WTC11 (cell line): ENCODE measurements at places on chromosomes 1 and 21.

DNA sequence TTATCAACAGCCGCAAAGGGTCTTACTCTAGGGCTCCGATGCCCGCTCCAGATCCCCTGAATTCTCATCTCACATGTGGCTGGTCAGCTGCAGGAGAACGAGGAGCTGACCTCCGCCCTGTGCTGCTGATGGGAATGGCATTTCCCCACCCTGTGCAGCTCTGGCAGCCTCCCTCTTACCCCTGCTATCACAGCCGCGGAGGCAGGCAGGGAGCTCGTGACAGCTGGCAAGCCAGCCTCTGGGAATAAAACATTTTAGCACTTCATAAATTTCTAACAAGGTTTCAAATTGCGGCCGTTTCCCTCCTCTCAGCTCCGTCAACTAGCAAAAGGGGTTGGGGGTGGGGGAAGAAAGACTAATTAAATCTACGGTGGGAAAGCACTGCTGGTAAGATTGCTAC, 81.1 kb downstream of the DSCAM start:
- DNase-seq = no peak

- no peak for DNase-seq
These were observed 68.2 kb downstream of the TMEM53 start for GRCh38 chr1:44605914-44606615.

DNA sequence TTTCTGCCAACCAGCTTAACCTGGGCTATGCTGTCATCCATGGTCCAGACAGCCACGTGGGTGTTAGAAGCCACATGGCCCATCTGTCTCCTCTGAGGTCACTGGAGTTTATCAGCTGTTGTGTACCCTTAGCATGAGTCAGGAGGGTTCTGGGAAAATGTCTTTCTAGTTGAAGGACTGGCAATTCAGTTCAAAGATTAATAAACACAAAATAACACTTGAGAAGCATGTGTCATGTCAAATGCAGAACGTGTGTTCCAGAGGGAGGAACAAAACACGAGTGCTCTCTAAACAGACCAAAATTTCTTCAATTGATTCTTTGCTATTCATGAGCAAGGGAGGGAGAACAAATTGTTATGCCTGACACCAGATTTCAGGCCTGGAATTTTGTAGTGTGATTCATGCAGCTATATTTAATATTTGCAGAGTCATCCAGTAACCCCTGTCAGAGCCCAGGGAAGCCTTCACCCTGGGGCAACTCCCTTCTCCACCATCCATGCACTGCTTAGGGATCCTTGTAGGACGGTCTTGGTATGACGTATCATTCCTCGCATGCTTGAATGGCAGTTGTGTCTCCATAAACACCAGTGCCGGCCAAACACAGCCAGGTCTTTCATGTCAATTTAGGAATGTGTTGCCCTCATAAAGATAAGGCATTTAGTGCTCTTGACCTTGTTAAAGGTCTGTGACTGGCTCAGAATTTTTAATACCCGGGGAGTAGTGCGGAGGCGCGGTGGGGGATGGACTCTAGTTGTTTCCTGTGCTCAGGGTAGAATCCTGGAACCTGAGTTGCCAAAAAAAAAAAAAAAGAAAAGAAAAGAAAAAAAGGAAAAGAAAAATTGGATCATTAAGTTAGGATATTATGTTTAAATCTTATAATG, 27.7 kb upstream of the DYRK1A start:
- no peak for DNase-seq

DNA sequence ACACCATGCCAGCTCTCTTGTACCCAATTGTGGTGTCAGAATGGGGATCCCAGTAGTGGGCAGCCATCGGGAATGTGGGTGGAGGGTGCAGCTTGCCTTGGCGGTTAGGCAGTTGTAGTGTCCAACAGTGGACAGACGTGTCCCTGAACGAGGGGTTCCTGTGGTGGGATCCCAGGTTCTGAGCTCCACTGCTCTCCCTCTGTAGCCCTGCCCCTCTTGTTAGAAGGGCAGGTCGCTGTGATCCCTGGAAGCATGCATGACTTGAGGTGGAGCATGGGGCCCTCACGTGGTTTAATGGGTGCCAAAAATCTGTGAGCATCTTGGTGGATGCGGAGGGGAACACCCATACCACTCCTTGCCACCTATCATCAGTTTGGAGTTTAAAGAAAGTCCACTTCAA, 4.3 kb downstream of the GALNT2 start:
- no peak for DNase-seq

- DNase-seq = no peak
These were observed 112.6 kb downstream of the GRIK1 start for GRCh38 chr21:29827236-29827635.

DNA sequence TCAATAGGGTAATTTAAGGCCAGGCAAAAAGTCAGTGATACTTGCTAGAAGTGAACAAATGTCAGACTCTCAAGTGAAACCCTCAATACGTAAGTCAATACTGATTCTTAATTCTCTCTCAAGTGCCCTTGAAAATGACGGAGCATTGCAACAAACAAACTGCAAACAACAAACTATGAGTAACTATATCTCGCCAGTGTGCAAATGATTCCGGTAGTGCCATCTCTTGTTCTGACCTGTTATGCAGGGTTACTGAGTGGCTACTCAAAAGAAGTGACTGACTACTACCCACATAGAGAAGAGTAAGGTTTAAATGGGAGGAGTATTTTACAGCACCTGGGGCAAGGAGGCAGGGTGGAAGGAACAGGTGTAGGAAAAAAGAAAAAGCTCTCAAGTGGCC, 1.6 kb downstream of the SLC19A2 start:
- no peak for DNase-seq

DNA sequence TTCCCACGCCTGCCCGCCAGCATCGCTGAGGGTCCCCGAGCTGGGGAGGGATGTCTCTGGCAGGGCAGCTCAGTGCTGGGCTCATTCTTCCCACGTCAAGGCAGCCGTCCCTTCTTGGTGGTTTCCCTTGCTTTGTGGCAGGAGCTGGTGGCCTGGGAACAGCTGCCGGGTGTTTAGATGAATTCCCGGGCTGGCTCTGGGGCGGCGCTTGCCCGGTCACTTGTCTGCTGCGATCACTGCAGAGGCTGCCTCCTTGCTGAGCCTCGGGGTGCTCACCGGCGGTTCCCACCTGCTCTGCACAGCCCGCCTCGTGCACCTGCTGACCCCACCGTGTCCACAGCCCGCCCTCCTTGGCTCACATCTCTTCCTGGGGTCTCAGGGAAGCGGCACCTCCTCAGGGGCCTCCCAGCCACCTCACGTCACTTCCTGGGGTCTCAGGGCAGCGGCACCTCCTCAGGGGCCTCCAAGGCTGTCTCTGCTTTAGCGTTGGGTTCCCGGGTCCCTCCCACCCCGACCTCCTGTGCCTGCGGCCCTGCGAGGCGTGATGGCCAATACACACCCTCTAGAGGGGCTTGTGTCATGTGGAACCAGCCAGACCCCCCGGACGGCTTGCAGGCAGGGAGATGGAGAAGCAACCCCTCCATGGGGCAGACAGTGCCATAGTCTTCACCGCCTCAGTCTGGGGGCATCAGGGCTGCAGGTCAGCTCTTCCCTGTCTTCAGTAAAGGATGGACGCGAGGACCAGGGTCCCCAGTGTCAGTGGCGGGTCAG, 13.5 kb downstream of the COL18A1 start:
- peak; percentile 9 for DNase-seq

DNA sequence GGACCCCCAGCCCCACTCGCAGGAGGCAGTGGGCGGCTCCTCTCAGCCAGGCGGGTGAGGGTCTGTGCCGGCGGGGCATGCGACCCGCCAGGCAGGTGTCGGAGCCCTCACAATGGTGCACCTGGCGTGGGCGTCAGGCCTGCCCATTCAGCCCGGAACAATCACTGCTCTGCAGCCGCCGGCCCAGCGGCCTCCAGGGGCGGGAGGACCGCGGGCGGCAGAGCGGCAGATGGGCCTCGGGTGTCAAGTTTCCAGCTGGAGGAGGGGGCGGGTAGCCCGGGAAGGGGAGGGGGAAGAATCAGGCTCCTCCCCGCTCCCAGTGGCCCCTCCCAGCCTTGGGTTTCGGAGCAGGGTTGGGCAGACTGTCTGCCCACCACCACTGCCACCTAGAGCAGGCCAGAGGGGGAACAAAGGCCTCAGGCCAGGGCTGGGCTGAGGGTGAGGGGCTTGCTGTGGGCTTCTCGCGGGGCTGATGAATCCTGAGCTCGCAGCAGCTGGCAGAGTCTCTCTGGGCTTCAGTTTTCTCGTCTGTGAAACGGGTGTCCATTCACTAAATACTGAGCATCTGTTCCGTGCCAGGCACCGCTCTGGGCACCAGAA, 39.5 kb upstream of the CASZ1 start:
- DNase-seq = peak; percentile 96

GRCh38 chr1:31372751-31373055, 173 bp downstream of the FABP3 start:
- DNase-seq = no peak

DNA sequence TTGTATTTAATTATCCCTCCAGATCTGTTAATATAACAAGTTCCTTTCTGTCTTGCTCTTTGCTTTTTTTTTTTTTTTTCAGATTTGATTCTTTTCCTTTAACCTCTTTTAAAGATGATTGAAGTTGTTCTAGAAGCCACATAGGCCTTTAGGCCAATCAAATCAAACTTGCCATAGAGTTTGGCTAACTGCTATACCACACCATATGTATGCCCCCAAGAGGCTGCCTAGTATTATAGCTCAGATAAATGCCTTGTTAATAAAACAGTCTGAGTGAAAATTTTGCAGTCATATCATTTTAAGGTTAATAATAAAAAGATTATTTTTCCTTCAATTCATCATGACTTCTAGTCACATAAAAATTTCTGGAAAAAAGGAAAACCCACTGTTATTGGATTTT, 696.0 kb upstream of the CHRM3 start:
- DNase-seq = no peak

DNA sequence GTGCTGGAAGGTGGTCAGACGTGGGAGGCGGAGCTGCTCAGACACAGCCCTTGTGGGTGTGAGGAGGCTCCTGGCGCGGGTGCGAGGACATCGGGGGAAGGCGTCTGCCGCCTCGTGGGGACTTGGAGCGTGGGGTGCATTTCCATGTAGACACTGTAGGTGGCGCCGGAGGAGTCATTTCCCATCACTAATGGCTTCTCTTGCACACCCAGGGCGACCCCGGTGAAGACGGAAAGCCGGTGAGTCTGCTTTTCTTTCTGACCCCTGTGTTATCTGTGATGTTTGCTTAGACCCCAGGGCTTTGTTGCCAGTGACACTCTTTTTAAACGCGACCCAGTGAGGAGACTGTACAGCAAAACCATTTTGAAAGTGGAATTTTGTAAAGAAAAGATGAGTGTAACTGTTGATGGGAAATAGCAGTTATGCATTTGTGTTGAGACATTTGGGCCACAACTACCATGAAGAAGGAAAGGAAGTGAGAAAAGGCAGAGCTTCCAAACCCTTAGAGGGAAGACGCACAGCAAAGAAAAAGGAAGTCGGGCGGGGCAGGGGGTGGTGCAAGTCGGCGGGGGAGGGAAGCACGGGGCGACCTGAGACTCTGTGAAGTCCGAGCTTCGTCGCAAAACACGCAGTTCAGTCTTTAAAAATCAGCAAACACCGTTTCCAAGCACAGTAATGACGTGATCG, 64.0 kb downstream of the SLC19A1 start:
- DNase-seq = peak; percentile 86

GRCh38 chr1:65260851-65261473, 48.4 kb upstream of the DNAJC6 start:
- DNase-seq = no peak

DNA sequence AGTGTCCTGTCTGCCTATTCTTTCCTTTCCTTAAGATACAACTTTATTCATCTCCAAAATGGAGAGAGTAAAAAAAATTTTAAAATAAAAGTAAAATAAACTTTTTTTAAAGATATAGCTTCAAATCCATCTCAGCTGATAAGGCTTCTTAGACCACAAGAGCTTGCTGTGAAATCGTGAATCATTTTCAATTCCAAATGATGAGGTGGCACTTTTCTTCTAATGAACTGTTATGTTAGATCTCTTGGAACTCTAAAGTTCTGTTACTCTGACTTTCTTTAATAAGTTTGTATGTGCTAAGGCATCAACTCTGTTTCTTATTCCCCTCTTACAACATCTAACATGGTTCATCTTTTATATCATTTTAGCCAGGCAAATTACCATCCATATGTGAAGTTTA, 4.5 kb downstream of the SH3GLB1 start:
- no peak for DNase-seq

DNA sequence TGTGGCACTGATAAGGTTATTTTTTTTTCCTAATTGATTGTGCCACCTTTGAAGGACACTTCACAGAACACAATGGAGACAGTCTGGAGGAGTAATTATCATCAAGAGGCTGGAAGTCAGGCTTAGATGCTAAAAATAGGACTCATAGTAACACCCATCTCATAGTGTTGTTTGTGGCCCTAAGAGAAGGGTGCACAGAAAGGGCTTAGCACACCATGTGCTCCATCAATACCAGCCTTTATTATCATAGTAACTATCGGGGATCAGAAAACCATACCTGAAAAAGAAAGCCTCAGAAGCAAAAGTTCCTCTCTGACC, 11.9 kb downstream of the NIPAL3 start:
- no peak for DNase-seq

DNA sequence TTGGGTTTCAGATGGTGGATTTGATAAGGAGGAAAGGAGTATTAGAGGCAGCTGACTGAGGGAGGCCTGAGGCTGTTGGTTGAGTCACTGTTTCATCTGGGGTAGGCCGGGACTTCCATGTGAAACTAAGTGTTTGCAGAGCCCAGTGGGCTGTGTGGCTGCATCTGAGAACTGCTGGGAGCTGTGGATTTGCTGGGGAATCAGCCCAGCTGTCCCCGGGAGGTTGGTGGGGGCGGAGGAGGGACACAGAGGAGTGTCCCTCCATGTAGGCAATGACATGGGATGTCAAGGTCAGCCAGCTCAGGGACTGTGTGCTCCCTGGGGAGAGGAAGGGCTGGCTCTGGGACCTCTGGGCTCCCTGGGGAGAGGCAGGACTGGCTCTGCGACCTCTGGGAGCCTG, 36.4 kb downstream of the SLC2A7 start:
- DNase-seq = no peak

DNA sequence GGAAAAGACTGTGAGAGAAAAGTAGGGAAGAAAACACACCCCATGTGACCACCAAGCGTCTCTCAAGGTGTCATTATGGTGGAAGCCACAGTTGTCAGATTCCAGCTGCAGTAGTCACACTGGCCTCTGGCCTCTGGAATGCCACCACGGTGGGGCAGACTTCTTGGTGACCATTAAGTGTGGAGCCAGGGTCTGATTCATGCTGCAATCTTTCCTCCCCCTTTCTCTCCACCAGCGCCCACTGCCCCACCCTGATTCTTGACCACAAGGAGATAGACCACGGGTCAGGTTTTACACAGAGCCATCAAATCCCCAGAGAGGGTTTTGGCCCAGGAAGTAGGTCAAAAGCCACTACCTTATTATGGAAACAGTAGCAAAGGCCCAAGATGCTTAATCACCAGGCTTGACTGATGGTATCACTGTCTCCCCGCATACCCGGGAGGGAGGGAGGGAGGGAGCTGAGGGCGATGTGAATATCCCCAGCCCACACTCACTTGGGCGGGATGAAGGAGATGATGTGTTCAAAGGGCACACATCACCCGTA, 52.7 kb upstream of the GRHL3 start:
- DNase-seq = no peak

- DNase-seq = no peak
These were observed 8.3 kb downstream of the WARS2 start for GRCh38 chr1:119132179-119132578.
